ENCODE measurements at places on chromosomes 3 and 15.
A peak's percentile ranks its signal among the peaks of the same experiment; 100 is the strongest.

GRCh38 chr3:42254566-42254965 lies 11.4 kb downstream of the CCK start:
- no peak for DNase-seq

DNA sequence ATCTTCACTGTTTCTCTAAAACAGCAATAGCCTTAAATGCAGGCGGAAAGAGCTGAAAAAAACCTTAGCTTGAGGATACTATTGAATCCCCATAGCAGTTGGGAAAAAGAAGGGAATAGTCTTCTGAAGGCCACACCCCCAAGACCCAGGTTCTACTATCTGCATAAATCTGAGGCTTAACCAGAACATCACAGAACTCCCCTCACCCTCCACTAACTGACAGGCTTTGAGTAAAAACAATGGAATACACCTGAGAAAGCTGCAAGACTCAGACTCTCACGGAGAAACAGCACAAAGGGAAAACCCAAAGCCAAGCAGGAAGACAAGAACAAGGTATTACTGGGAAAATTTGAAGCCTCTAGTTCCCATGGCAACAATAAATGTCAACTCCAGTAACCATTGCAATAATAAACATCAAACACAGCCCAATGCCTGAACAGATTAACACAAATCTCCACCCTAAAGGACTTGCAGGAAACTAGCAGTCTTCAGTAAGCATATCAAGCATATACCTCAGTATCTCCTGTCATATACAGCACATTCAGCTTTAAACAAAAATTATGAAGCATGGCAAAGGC lies 56.4 kb downstream of the TMCC1 start:
- no peak for DNase-seq

DNA sequence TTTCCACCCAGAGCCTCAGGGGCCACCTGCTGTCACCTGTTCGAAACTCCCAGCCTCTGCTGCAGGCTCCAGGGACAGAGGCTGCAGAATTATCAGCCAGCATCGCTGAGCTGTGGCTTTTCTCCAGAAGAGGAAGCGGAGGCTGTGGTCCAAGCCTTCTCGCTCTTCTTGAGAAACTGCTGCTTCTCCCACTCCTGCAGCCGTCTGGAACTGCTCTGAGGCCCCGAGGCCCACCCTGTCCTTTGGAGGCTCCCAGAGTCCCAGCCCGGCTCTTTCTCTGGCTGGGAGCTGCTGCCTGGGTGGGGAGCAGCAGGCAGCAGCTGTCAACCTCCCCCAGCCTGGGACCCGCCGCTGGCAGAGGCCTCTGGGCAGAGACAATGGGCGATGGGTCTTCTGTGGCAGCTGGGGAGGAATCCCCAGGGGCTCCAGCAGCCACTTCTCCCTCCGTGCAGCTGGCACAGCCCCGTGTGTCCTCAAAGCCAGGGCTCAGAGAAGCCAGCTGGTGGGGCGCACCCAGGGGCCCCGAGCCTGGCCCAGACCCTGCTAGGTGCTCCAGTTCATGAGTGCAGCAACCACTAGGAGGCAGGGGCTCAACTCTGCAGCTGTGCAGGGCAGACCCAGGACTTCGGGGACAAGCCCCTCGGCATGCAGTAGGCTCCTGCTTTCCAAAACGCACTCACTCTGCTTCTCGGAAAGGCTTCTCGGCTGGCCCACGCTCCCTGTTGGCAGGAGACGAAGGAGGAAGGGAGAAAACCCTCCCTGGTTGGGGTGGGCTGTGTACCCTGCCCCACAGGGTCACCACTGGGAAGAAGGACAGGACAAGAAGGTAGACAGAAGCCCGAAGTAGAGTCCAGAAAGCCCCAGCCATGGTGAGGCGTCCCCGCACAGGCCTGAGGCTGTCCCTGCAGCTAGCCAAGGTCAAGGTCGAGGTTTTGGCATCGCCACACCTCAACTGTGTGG lies 49.9 kb upstream of the FURIN start:
- DNase-seq, result no peak

GRCh38 chr3:16481546-16481897 lies 32.0 kb downstream of the RFTN1 start:
- DNase-seq, result no peak

GRCh38 chr3:56413911-56414310 lies 54.4 kb downstream of the ERC2 start:
- DNase-seq, result no peak

DNA sequence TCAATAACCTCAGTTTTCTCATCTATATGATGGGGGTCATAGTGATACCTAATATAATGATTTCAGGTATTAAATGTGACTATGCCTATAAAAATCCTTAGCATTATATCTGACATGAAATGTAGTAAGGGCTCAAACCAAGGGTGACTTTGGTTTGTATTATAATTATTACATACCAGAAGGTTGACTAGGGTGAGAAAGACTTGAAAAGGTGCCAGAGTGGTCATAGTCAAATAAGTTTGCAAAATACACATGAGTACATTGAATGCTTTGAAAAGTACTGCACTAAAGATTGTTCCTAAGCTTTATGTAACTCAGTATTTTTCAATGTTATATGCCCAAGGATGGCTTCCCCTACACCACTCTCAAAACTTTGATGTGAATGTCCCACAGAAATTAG lies 297.2 kb downstream of the ARPP21 start:
- no peak for DNase-seq

- no peak for DNase-seq
Measured at GRCh38 chr3:64625381-64625780, 62.4 kb downstream of the ADAMTS9 start.

DNA sequence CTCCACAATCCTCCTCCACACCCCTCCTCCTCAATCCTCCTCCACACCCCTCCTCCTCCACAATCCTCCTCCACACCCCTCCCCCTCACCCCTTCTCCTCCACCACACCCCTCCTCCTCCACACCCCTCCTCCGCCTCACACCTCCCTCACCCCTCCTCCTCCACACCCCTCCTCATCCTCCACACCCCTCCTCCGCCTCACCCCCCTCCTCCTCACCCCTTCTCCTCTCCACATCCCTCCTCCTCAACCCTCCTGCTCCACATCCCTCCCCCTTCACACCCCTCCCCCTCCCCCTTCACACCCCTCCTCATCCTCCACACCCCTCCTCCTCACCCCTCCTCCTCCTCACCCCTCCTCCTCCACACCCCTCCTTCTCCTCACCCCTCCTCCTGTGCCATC lies 69.8 kb upstream of the BLM start:
- no peak for DNase-seq

- DNase-seq, result no peak
Measured at GRCh38 chr3:64552966-64553365, 134.8 kb downstream of the ADAMTS9 start.

- no peak for DNase-seq
Measured at GRCh38 chr3:186785495-186786018, 2.2 kb downstream of the EIF4A2 start.

DNA sequence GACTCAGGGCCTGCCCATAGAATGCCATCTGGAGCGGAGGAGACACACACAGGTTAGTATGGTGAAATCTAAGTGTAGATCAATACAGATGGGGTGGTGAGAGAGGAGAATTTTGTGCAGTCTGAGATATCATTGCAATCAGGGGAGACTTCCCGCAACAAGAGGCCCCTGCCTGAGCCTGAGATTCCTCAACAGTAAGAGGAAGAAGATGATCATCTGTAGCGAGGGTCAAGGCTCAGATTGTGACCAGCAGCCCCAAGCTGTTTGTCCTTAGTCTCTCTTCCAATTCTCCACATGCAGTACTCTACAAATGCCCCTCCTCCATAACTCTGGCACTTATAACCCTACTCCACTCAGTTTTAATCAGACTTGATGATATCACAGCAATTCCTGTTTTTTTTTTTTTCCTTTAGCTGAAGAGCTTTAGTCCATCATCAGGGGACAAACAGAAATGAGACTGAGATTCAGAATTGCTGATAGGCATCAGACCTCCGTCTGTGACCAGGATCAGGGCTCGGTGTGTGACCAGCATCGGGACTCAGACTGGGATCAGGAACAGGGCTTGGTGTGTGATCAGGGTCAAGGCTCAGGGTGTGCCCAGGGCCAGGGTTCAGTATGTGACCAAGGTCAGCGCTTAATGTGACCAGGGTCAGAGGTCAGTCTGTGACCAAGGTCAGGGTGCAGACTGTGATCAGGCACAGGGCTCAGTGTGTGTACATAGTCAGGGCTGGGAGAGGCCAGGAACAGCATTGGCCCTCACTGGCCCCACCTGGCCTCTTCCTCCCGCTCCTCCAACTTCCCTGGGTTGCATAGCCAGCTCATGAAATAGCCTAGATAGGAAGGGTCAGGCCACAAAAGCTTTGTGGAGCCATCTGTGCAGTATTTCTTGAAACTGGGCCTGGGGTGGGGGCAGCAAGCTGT lies 14.1 kb downstream of the LOXL1 start:
- no peak for DNase-seq

- no peak for DNase-seq
Measured at GRCh38 chr15:41773729-41774061, 589 bp upstream of the MAPKBP1 start.

- DNase-seq, result peak; percentile 67
Measured at GRCh38 chr3:129855170-129855831, 38.2 kb downstream of the TMCC1 start.

- DNase-seq, result no peak
Measured at GRCh38 chr3:183824761-183825455, 469 bp downstream of the MAP6D1 start.

GRCh38 chr15:80059786-80060355 lies 395 bp downstream of the ZFAND6 start:
- no peak for DNase-seq

- peak; percentile 75 for DNase-seq
Measured at GRCh38 chr3:129627350-129628168, 21.1 kb upstream of the PLXND1 start.

DNA sequence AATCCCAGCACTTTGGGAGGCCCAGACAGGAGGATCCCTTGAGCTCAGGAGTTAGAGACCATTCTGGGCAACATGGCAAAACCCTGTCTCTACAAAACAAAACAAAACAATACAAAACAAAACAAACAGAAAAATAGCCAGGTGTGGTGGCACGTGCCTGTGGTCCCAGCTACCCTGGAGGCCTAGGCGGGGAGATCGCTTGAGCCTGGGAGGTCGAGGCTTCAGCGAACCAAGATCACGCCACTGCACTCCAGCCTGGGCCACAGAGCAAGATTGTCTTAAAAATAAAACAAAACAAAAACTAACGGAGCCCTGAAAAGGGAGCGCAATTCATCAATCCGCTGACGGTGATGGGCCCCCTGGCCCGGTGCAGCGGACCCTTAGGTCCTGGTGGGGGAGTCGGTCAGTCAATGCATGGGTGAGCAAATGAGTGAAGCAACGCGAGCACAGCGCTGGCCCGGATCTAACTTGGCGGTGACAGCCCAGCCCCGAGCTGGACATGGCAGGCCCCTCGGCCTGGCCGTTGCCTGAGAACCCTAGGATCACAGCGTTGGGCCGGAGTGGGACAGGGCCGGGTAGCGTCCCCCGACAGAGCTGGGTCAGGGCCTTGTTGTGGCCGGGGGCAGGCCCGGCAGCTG lies 52.4 kb upstream of the BLM start:
- DNase-seq, result no peak

GRCh38 chr3:128408693-128409623 lies 57.7 kb downstream of the DNAJB8 start:
- DNase-seq, result no peak

GRCh38 chr3:105862217-105862616 lies 6.6 kb downstream of the CBLB start:
- no peak for DNase-seq

- no peak for DNase-seq
Measured at GRCh38 chr3:24495326-24495994, 810 bp upstream of the THRB start.

- no peak for DNase-seq
Measured at GRCh38 chr3:3221528-3221927, 42.0 kb upstream of the CRBN start.

DNA sequence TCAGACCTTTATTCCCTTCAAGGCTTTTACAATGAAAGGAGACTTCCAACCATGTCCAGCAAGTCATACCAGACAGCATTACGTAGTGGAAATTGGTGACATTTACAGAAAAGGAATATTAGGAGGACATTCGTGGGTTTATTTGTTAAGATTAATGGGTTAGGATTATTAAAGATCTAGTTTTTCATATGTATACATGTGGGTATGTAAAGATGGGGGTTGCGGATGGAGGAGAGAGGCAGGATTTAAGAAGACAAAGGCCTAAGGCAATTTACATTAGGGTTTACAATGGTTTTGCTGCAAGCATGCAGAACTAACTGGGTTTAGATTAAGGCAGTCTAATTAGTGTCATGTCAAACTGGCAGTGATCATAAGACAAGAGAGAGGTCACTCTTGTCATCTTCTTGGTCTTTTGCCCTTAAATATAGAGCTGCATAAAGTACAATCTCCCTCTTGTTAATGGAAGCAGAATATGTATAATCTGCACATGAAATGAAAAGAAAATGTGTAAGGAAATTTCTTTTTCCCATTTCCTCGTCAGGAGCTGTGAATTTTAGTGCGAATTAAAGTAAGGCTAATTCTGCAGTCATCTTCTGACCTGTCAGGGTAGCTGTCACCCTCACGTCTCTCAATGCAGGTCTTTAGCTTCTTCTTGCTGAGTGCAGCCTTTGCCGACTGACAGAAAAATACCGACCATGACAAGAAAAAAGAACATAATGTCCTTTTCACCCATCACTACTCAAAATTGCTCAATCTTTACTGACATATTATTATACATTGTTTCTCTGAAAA lies 258.9 kb upstream of the MEIS2 start:
- DNase-seq, result no peak

- no peak for DNase-seq
Measured at GRCh38 chr3:59572106-59572505, 522.3 kb upstream of the CFAP20DC start.

GRCh38 chr3:197847866-197848401 lies 56.9 kb downstream of the LRCH3 start:
- DNase-seq, result peak; percentile 23

GRCh38 chr3:156628836-156629618 lies 45.4 kb upstream of the TIPARP start:
- DNase-seq, result no peak

DNA sequence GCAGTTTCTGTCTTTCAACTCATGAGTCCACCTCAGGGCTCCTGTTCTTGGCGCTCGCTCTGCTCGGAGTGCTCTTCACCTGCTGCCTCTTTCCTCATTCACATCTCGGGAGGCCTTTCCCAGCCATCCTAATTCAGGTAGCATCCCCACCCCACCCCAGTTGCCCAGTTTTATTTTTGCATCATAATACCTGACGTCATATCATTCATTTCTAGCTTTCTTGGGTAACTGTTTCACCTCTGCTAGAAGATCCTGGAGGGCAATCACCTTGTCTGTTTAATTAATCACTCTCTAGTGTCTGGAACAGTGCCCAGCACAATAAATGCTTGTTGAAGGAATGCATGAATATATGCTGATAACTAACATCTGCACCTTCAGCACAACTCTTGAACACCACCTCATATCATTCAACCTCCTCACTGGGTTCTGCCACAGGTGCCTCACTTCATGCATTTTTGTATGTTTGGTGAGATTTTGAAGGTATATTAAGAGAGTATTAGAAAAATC lies 7.6 kb downstream of the NUSAP1 start:
- DNase-seq, result no peak

DNA sequence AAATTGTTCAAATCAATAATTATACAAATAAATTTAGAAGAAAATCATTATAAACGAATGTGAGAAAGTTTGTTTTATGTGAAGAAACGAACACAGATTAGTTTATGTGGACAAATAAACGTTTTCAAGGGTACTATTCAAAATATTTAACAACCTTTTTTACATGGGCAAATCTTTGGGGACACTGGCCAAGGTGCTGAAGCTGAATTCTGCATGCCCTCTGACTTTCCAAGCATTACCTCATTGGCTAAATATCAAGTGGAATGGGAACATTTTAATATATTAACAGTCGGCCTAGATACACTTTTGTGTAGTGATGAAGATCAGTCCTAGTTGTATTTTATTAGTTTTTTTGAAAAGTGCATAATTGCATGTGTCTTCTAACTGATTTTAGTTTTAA lies 636.4 kb upstream of the DPPA4 start:
- no peak for DNase-seq

- DNase-seq, result peak; percentile 85
Measured at GRCh38 chr15:90845201-90845949, 23.0 kb upstream of the FURIN start.

All from stromal cell of bone marrow (primary cell).